ENCODE measurements at places on chromosomes 16 and 17. TPM values are rescaled to one million over a fixed set of nuclear protein-coding genes. Genes with fewer than 3 reads are reported as not detected.

Gene CHST5
- not detected for polyA plus RNA-seq

Gene SLC5A11
- polyA plus RNA-seq = 1.2 TPM

Gene C17orf78
- not detected for polyA plus RNA-seq

Gene MYH4
- not detected for polyA plus RNA-seq

Gene TBC1D16
- polyA plus RNA-seq = 4.7 TPM

Gene KRT32
- not detected for polyA plus RNA-seq

Gene CRYM
- 2.3 TPM for polyA plus RNA-seq

Gene KRTAP17-1
- polyA plus RNA-seq = not detected

Gene EME1
- polyA plus RNA-seq = 0.26 TPM

Gene CPNE7
- polyA plus RNA-seq = 0.30 TPM

Gene LRRC37A3
- 1.6 TPM for polyA plus RNA-seq

Gene ZNF646
- polyA plus RNA-seq = 2.7 TPM

Gene SCNN1B
- 0.14 TPM for polyA plus RNA-seq

Gene OTOP3
- polyA plus RNA-seq = not detected

Gene GLIS2
- polyA plus RNA-seq = 0.68 TPM

Gene RNF167
- 72.6 TPM for polyA plus RNA-seq

Gene DPEP1
- 0.83 TPM for polyA plus RNA-seq

Gene KRT13
- 0.13 TPM for polyA plus RNA-seq

Gene SSTR5
- not detected for polyA plus RNA-seq

Gene CACNG3
- polyA plus RNA-seq = not detected

Gene CHST6
- polyA plus RNA-seq = not detected

Gene DRC3
- 0.72 TPM for polyA plus RNA-seq

Gene LITAFD
- not detected for polyA plus RNA-seq

Gene PPY
- polyA plus RNA-seq = not detected

Gene LGALS9B
- not detected for polyA plus RNA-seq

Gene ST6GALNAC1
- 0.16 TPM for polyA plus RNA-seq

Gene FKBP10
- 0.71 TPM for polyA plus RNA-seq

Gene ZNHIT3
- polyA plus RNA-seq = 19.4 TPM

Gene DPEP3
- not detected for polyA plus RNA-seq

Gene KIF19
- 0.42 TPM for polyA plus RNA-seq

Gene ERAL1
- polyA plus RNA-seq = 28.1 TPM

Gene INCA1
- 0.75 TPM for polyA plus RNA-seq

Gene SDK2
- polyA plus RNA-seq = 0.06 TPM

Gene SLC35G6
- polyA plus RNA-seq = not detected

Gene CDRT15
- polyA plus RNA-seq = not detected

Gene TNFRSF12A
- 35.5 TPM for polyA plus RNA-seq

Gene RMI2
- 1.3 TPM for polyA plus RNA-seq

Gene LDHD
- 83.1 TPM for polyA plus RNA-seq

Gene GJC1
- polyA plus RNA-seq = 0.17 TPM
